GM23248 (cell line): ENCODE measurements at places on chromosomes 3 and 15. TPM values are rescaled to one million over a fixed set of nuclear protein-coding genes. Genes with fewer than 3 reads are reported as not detected.

DNA sequence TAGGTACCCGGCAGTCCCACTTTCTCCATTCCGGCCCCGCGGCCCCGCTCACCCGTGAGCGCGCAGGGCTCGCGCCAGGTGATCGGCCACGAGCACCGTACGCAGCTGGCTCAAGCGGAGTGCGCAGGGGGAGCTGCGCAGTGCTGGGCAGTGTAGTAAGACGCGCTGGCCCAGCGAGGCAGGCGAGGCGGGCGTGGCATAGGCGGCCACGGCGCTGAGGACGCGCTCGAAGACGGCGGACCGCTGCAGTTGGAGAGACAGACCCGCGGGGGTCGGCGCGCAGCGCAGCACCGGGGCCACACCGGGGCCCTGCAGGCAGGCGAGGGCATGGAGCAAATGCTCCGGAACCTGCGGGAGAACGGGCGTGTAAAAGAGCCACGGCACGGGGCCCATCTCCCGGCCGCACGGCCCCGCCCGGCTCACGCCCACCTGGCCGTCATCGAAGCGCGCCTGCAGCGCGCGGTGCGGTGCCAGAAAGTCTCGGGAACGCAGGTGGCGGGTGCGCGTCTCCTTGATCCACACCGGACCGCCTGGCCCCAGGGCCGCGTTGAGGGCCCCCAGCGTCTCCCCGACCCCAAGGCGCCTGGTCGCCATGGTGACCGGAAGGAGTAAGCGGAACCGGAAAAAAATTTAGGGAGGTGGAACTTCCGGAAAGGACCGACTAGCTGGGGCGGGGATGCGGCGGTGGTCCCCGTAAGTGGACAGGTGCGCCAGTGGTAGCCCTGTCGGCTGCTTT lies at the start of gene DALRD3:
Gene DALRD3 (minus strand): TSS at position 610 of the 736 bp plus-strand sequence. CDS start 16 bp downstream, at position 594.
- peak; percentile 88 for DNase-seq

DNA sequence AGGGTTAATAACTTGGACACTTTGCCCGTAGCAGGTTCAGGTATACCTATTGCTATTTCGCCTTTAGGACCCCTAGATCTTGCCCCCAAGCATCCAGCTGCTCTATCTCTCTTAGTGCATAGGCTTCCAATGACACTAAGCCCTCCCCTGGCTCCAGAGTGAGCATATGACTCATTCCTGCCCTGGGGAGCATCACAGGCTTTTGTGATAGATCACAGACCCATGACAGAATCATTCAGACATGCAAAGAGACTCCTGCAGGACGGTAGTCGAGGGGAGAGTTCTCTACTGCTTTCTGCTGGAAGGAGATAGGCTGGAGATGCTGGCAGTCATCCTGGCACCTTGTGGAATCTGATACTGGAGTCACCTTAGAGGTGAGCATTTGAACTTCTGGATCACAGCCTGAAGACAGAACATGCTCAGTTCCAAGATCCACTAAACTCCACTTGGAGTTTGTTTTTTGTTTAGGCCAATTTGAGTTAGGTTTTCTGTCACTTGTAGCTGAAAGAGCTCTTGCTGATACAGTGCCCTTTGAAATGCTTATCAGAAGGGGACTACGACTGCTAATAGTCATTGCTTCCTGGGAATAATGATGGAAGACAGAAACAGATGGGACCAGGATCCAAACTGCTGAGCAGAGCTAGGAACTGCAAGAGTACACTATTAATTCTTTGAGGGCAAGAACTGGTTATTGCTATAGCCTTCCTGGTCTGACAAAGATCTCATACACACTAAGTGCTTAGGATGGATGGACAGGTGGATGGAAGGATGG lies 11.0 kb downstream of the LYSMD2 start:
- peak; percentile 96 for DNase-seq

DNA sequence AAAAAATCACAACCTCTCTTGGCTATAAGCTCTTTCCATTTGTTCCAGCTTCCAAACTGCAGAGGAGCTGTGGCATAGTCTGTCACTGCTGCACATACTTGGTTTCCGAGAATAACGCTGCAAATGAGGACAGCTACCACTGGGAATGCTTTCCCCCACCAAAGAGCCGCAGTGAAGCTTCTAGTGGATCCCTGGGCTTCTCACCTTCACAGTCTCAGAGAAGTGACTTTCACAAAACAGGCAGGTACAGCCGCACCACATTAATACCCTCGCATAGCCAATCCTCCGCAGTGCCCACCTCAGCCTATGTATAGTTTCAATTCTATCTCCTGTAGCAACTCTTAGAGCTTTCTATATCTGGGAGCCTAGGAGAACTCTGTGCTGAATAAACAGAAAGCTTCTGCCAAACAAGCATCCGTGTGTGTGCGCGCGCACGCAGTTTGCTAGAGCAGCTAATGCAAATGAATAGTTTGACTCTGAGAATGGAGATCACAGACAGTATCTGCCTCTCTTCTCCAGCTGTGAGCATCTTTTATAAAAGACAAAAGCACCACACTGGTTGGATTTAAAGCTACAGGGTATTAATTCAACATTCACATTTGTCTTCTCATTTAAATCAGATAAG lies 81.9 kb upstream of the PLXND1 start:
- DNase-seq, result peak; percentile 87

GRCh38 chr15:51908316-51908715 lies 63.3 kb downstream of the LEO1 start:
- peak; percentile 28 for DNase-seq

DNA sequence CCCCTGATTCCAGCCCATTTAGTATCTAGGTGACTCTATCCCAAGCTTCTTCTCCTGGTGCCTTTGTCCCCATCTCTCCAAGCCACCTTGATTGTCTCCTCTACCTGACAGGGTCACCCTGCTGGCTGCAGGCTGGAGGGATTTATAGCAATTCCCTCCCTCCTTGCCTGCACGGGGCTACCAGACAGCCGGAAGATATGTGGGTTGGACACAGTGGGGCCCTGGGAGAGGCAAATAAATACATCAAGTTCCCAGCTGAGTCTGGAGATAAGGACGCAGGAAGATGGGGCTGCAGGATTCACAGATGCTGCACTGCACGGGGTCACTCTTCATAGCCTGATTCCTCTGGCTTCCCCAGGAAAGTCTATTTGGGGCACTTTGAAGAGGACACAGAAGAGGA lies 9.3 kb upstream of the ISLR2 start:
- no peak for DNase-seq

DNA sequence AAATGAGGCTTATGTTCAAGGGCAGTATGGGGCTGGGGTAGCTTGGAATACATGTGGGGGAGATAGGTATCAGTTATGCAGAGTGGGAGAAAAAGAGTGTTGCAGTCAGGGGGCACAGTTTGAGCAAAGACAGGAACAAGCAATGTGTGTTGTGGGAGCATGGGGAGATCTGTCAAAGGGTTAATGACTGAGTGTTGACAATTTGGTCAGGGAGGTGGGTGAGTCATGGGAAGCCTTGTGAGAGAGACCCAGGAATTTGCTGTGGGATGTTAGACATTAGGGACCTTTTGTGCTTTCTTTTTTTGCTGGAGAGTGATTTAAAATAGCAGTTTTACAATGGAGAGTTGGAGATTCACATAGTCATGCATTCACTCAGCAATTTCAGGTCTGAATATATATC lies 221.6 kb upstream of the NR2E3 start:
- DNase-seq, result peak; percentile 58

- DNase-seq, result peak; percentile 90
These were observed 71.5 kb upstream of the GALNT15 start for GRCh38 chr3:16102905-16103364.

DNA sequence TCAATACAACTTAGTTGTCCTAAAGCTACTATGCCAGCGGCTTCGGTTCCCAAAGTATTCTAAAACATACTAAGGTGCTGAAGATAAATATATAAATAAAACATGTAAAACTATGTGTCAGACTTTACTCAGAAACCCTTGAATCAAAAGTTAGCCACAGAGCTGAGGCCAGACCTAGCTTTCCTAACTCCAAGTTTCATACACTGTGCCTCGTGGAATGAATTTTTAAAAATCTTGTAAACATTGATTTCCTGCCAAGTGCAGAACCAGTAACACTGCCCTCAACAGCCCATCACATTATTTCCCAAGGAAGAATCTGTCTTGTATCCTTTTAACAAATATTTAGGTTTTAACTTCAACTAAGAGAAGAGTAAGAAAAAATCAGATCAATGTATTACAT lies 36.4 kb downstream of the TAMM41 start:
- peak; percentile 83 for DNase-seq

DNA sequence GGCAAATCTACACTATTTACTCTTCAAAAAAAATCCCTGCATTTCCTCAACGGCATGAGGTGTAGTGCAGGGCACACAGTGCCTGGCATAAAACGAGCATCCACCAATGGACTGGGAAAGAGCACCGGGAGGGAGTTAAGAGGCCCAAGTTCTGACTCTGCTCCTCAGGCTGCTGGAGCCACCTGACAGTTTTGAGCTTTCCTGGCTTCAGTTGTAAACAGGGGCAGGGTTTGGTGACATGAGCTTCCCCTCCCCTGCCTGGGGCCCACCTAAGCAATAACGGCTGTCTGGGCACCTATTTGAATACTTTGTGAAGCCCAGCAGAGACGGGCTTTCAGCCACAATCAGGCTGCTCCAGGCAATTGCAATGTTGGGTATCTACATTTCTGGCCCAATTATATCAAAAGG lies 16.4 kb downstream of the CA12 start:
- DNase-seq, result no peak

DNA sequence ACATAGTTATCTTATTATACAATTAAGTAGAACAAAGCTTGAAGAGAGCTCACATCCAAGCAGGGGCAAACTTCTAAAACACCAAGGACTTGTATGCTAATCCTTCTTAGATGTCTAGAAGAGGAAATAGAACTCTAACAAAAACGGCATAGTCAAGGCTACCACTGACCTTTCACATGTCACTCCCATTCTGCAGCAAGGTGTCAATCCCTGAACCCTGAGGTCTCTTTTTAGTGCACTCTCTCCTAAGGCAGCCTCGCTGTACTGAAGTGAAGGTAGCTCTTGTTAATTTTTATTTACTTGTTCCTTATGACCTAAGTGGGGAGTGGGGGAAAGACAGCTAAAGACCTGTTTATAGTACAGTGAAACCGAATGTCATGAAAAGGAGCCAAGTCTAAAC lies 506.5 kb downstream of the FOXP1 start:
- no peak for DNase-seq

DNA sequence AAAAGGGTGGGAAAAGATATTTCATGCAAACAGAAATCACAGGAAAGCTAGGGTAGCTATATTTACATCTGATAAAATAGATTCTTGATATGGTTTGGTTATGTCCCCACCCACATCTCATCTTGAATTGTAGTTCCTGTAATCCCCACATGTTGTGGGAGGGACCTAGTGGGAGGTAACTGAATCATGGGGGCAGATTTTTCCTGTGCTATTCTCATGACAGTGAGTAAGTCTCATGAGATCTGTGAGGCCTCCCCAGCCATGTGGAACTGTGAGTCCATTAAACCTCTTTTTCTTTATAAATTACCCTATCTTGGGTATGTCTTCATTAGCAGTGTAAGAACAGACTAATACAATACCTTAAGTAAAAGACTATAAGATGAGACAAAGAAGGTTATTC lies 558.1 kb downstream of the RSL24D1 start:
- no peak for DNase-seq

GRCh38 chr3:13790376-13791197 lies 89.3 kb downstream of the WNT7A start:
- no peak for DNase-seq

GRCh38 chr3:111621535-111621934 lies 26.4 kb upstream of the ZBED2 start:
- DNase-seq, result no peak

GRCh38 chr3:54792584-54792983 lies 135.3 kb downstream of the LRTM1 start:
- no peak for DNase-seq

DNA sequence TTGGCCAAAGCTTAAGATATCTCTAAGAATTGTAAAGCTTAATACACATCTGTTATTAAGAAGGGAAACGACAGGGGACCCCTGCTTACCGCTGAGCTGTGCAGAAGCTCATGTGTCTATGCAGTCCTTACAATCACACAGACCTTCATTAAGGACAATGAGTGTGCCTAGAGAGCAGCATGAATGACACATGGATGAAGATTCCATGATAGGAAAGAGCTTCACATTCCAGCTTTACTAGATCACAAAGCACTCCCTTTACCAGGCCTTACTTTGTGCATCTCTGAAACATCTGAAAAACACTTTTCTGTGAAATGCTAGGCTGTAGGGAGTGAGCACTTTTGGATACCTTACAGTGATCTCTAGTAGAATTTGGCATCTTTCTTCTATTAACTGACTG lies 32.0 kb downstream of the RNF168 start:
- DNase-seq, result peak; percentile 72

DNA sequence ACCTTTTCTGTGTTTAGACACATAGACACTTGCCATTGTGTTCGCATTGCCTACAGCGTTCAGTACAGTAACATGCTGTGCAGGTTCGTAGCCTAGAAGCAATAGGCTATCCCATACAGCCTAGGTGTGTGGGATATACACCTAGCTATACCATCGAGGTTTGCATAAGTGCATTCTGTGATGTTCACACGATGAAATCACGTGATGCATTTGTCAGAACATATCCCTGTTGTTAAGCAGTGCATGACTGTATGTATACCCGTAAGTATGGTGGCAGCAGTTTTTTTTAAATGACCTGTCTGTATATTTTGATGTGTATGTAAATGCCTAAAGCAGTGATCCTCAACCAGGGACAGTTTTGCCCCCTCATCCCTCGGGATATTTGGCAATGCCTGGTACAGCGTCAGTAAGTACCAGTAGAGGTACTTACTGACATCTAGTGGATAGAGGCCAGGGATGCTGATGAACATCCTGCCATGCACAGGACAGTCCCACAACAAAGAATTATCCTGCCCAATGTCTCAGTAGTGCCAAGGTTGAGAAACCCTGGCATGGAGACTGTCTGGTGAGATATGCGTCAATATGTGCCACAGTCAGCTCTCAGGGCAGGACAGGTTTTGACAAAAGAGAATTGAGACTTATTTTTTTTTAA lies 129.1 kb downstream of the HCN4 start:
- no peak for DNase-seq

- DNase-seq, result peak; percentile 86
These were observed 32.5 kb downstream of the PARP15 start for GRCh38 chr3:122609798-122610559.

SNTN gene
- not detected in 2 replicates for total RNA-seq

COX17 gene
- 7.0 and 27.7 TPM in 2 replicates for total RNA-seq

IL17RC gene
- 41.8 and 49.4 TPM in 2 replicates for total RNA-seq
